Stimulated activated CD8-positive, alpha-beta memory T cell treated with anti-CD3 and anti-CD28 coated beads, Interleukin-4, amount 100 ng/mL, for 4 hours (primary cell): ENCODE measurements at places on chromosomes 16 and 17.

DNA sequence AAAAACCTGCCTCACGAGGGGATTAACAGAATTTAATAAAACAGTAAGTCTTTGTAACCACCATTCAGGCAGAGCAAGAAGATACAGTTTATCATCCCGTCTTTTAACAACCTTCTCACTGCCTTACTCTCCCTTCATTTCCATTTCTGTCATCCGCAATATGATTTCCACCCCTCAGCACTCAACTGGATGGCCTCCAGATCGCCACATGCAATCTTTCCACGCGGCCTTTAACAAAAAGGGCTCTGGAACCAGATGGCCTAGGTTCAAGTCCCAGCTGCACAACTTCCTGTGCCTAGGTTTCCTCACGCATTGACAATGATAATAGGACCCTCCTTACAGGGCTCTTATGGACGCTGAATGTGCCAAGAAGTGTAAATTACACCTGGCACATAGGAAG is 103.6 kb downstream of the GAS7 start:
- no peak for DNase-seq

- DNase-seq, result no peak
Measured at GRCh38 chr16:17313085-17313611, 157.6 kb downstream of the XYLT1 start.

DNA sequence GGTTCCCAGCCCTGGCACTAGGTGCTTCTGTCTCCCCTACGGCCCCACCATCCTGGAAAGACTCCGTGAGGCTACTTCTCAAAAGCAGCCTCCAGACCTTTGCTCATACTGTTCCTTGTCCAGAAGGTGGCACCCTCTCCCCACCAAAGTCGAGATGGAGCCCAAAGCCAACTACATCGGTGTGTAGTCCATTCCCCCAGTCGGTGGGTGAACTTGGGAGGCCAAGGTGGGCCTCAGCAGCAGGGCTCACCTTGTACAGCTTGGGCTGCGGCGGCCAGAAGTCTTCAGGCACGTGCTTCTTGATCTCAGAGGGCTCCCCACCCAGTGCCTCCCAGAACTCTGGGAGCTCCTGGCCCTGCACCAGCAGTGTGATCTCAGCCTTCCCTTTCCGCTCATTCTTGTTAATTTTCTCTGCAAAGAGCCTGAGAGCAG is 10.2 kb downstream of the FLII start:
- DNase-seq, result no peak

DNA sequence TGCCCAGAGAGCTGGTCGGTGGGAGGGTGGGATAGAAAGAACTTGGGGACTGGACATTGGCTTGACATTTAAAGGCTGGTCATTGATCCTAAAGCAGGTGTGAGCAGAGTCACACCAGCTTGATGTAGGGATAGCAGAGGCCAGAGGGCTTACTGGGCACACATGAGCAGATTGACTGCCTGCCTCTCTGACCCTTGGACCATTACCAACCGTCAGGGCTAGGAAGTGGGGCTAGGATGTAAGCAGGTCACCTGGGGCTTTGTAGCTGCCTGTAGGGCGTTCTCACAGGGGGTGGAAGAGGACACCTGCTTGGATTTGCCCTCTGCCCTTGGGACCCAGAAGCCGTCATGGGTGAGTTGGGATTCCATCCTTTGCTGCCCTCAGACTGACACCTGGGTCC is 11.1 kb upstream of the SMPD3 start:
- no peak for DNase-seq

- DNase-seq, result peak; percentile 68
Measured at GRCh38 chr16:3027983-3028715, 4.3 kb downstream of the THOC6 start.

DNA sequence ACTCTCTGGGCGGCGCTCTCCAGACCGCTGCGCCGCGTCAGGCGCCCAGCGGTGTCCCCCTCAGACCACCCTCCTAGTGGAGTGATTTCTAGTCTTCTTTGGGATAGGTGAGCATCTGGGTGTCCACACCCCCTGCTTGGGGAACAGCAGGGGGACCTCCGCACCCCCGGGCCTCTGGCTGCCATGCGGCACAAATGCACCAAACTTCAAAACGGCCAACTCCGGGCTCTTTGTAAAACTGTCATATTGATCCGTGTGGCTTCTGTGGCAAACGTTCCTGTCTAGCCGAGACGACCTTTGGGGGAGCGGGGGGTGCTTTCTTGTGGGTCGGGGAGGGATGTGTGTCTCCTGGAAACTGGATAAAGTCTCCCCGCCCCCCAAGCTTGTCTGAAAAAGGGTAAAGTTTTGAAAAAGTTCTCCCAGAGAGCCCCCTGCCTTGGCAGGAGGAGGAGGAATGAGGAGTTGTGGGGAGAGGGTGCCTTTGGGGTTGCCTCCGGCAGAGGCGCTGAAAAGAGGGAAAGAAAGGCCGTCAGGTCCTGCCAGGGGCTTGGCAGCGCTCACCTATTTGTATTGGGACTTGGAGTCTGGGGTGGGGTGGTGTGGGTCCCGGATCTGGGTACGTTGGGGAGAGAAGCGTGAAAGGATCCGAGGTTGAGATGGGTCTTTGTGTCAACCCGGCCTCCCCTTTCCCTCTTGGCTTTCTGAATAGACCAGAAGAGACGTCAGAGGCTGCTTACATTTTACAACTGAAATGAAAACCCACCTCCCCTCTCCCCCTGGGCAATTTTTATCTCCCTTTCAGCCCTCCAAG is 2.2 kb upstream of the CHD3 start:
- DNase-seq, result peak; percentile 29

GRCh38 chr17:27342059-27342458 is 48.1 kb downstream of the WSB1 start:
- no peak for DNase-seq

- no peak for DNase-seq
Measured at GRCh38 chr16:89893642-89894548, 20.5 kb downstream of the TCF25 start.

GRCh38 chr17:1095090-1095852 is 84.5 kb downstream of the ABR start:
- DNase-seq, result no peak

DNA sequence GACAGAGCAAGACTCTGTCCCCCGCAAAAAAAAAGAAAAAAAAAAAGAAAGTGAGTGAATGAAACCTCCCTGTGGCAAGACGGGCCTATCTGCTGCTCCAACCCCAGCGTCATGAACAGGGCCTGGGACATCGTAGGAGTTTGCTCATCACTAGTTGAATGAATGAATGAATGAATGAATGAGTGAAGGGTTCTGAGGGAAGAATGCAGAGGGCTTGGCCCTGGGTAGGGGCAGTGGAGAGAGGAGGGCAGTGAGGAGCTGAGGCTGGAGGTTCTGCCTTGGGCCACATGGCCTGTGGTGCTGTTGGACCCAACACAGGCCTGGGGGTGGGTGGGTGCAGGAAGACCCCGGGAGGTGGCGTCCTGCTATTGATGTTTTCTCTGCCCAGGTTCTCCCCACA is 125.5 kb upstream of the CIBAR2 start:
- DNase-seq, result no peak

DNA sequence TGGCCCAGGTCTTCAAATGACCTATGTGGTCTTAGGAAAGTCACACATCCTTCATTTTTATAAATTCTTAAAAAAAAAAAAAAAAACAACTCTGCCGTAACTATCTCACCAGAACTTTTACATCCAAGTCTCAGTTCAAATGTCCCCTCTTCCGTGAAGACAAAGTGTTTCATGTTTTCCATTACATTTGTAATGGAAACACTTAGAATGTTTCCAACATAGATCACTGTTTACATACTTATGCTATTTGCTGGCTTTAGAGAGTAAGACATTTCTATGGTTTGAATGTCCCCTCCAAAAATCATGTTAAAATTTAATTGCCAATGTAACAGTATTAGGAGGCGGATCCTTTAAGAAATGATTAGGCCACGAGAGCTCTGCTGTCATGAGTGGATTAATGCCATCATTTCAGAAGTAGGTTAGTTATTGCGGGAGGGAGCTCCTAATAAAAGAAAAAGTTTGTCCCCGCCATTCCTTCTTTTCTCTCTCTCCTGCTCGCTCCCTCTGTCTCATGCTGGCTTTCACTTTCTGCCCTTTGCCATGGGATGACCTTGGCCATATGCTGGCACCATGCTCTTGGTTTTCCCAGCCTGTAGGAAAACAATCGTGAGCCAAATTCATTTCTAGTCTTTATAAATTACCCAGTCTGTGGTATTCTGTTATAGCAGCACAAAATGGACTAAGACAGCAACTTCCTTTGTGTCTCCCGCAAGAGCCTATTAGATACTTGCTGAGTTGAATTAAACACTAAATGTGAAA is 887.8 kb upstream of the SOX9 start:
- no peak for DNase-seq

GRCh38 chr16:22765479-22765878 is 48.5 kb upstream of the HS3ST2 start:
- no peak for DNase-seq

DNA sequence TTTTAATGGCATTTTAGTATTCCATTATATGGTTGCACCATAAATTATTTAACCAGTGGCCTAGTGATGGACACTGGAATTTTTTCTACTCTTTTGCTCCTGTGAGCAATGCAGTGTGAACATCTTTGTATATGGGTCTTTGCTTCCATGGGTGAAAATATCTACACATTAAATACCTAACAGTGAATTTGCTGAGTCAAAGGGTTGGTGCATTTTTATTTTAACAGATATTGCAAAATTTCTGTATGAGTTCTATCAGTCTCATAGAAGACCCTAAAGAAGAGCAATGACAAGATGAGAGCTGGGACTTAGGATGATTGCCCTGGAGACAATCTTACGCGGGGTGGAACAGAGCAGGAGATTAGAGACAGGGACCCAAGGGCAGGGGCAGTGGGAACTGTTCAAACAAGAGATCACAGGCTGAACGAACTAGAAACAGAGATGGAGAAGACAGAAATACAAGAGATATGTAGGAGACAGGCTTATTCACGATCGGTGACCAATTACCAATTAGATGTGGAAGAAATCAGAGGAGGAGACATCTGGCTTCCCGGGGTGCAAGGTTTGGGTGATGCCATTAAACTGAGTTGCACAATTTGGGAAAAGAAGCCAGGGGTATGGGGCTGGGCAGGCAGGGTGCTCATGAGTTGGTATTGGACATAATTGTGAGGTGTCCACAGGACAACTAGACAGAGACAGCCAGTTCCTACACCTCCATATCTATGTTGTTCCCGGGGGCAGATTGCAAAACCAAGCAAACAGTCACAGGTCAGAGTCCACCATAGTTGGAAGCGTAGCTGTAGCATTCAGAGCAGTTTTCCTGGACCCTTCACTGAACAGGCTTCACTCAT is 39.9 kb upstream of the LONP2 start:
- no peak for DNase-seq

- peak; percentile 62 for DNase-seq
Measured at GRCh38 chr17:43024407-43025289, at the start of gene RND2. TSS of gene RND2 (plus strand) at chr17:43025231. CDS start at chr17:43025348, 117 bp downstream.

- no peak for DNase-seq
Measured at GRCh38 chr16:4373356-4373908, 1.8 kb downstream of the VASN start.

GRCh38 chr17:17739388-17740066 is 58.3 kb downstream of the RAI1 start:
- DNase-seq, result no peak

DNA sequence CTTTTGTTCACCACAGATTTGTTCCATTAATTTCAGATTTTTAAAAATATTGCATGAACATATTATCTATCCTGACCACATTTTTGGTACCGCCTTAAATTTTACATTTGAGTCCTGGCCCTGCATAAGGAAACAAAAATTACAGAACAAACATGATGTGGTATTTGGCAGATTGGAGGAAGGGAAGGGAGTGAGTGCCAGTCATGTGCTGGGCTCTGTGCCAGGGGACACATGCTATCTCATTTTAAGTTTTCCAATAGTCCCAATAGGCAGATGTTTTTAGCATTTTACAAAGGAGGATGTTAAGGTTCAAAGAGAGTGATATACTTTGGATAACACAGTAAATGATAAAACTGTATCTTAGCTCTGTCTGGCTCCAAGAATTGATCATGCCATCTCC is 185.1 kb downstream of the CDK5R1 start:
- DNase-seq, result no peak

GRCh38 chr17:37729905-37730304 is 15.0 kb downstream of the HNF1B start:
- DNase-seq, result no peak

- no peak for DNase-seq
Measured at GRCh38 chr17:72525225-72526015, 404.6 kb downstream of the SOX9 start.

GRCh38 chr17:21211825-21212479 is 2.0 kb downstream of the TMEM11 start:
- DNase-seq, result no peak

DNA sequence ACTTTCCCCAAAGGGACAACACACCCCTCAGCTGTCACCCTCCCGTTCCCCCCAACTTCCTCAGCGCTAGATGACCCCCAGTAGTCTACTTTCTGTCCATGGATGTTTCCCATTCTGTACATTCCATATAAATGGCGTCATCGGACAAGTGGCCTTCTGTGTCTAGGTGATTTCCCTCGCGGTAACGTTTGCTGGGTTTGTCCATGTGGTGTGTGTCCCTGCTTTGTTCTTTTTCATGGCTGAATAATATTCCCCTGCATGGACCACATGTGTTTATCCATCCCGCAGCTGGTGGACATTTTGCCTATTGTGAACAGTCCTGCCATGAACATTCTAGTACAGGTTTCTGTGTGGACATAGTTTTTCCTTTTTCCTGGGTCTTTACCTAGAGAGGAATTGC is 7.3 kb upstream of the TEDC2 start:
- no peak for DNase-seq
